ENCODE measurements at places on chromosomes 2 and 18.
A peak's percentile ranks its signal among the peaks of the same experiment; 100 is the strongest.

DNA sequence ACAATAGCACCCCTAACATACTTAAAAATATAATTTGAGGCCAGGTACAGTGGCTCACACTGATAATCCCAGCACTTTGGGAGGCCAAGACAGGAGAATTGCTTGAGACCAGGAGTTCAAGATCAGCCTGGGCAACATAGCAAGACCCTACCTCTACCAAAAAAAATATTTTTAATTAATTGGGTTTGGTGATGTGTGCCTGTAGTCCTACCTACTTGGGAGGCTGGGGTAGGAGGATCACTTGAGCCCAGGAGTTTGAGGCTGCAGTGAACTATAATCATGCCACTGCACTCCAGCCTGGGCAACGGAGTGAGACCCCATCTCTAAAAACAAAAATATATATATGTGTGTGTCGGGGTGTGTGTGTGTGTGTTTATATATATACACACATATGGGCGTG lies 91.3 kb downstream of the MEMO1 start:
- no peak for DNase-seq

DNA sequence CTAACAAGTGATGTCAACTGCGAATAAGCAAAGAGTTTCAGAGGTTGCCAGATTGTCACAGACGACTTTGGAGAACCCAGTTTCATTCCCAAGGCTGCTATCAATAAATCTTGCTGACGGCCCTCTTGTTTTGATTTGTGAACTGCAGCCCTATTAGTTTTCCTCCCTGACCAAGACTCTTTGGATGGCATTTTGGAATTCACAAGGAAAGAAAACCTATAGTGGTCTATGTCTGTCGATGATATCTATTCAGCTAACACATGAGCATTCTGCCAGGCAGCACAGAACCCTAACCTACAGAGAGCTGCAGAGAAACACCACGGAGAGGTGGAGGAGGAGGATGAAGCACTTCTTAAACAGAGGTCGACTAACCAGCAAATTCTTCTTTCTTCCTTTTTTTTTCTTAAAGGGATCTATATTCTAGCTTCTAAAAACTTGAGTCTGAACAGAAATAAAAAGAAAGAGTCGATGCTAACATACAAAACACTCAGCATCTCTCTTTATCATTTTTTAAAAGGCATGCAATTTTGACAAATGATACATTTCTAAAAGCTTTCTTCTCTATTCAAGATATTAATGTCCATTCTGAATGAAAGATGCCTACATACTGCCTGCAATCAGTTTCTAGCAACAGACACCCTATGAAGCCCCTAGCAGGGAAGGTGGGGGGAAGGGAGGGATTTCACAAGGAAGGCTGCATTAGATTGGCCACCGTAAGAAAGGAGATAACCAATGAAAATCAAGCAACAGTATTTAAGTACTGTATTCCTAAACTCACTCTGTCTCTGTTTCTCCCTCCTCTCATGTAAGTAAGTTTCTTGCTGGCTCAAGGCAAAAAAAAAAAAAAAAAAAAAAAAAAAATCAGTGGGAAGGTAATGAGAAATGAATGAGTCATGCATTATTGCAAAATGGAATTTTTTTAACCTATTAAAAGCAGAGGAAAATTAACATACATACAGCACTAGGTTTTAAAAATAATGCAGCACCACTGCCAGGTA lies 83.0 kb upstream of the CHRNA1 start:
- DNase-seq = peak; percentile 92

- DNase-seq = no peak
Measured at GRCh38 chr18:37871561-37871960, 306.0 kb upstream of the CELF4 start.

DNA sequence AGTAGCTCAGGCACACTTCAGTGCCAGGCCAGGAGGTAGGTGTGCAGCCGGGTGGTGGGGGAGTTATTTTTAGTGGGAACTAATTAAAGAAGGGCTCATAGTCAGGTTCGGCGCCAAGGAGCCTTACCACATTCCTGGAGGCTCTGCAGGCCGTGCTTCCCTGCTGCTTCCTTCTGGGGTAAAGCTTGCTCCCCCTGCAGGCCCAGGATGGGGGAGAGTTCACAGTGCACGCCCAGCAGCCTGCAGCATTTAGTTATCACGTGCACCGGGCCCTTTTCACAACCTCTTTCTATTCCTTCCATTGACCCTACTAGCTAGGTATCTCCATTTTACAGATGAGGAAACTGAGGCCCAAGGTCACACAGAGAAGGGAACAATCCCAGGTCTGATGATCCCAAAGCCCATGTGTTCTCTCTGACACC lies 2.5 kb downstream of the KCNF1 start:
- DNase-seq = peak; percentile 34

GRCh38 chr2:66555091-66555490 lies 120.2 kb downstream of the MEIS1 start:
- DNase-seq = peak; percentile 65
